H54 (cell line): ENCODE measurements at places on chromosomes 3 and 15.

GRCh38 chr3:114499976-114500375 lies 206.1 kb downstream of the TIGIT start:
- DNase-seq: no peak

GRCh38 chr3:100311011-100311410 lies 23.5 kb upstream of the NIT2 start:
- DNase-seq: no peak

DNA sequence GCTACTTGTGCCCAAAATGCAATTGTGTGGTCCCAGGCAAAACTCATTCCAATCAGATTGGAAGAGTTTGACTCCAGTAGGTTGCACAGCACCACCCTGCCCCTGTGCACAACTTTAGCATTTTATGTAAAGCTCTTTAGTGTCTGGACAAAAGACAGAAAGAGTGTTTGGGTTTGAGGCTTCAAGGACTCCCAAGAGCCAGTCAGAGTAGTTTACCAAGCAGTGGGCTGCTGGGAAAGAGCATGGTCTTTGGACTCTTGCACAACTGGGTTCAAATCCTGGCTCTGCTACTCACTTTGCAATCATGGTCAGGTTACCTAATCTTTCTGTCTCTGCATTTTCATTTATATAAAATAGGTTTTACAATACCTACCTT lies 75.8 kb upstream of the UMPS start:
- no peak for DNase-seq

DNA sequence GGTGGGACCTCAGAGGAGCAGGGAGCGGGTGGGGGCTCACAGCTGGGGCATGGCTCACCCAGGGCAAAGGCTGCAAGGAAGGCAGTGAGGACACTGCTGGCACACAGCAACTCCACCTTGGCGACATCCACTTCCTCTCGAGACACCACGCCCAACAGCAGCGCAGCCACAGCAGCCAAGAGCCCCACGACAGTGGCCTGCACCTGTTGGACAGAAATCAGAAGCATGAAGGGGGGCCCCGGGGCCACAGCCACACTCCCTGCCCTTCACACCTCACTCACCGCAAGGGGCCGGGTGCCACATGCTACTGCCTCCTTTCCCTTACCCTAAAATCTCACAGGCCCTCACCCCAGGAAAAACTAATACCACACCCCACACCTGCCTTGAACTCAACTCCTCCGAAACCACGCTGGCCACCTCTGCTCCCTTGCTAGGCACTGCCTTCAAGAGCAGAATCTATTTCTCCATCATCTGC lies 57.3 kb downstream of the ROPN1B start:
- no peak for DNase-seq

DNA sequence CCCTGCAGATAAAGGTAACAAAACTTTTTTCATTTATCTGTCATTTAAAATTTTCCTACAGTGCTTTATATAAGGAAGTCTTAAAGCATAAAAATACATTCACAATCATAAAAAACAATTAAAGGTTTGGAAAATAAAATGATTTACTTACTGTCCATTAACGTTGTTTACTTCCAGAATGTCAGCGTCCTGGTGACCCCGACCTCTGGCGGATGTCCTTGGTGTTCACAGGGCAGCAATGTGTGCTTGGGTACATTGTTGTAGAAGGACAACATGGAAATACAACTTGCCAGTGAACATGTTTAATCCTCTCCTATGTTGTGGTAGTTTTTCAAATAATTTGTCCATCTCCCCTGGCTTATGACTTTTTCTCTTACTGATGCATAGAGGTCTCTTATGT lies 168.8 kb upstream of the NDN start:
- no peak for DNase-seq

DNA sequence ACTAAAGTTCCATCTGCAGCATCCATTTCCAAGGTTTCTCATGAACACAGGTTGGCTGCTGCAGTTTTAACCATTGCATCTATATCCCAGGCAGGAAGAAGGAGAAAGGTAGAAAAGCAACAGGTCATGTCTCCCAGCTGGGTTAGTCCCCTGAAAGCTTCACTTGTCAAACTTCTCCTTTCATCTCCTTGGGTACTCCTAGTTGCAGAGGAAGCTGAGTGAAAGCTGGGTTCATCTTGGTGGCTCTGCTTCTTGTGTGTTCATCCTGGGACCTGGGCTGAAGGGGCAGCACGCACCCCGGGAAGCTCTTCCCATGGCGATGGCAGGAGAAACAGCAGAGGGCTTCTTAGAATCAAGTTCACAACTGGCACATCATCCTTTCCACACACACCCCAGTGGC lies 61.3 kb upstream of the NR2C2 start:
- DNase-seq: no peak

GRCh38 chr3:72548981-72549380 lies 299.3 kb downstream of the SHQ1 start:
- no peak for DNase-seq
